ENCODE measurements at places on chromosomes 1 and 21.
A peak's percentile ranks its signal among the peaks of the same experiment; 100 is the strongest.

GRCh38 chr21:31503467-31503866, 156.0 kb upstream of the SOD1 start:
- DNase-seq: no peak

GRCh38 chr21:33089395-33090119, 19.6 kb downstream of the OLIG1 start:
- DNase-seq: no peak

GRCh38 chr1:151907363-151908139, 1.8 kb downstream of the THEM4 start:
- no peak for DNase-seq

DNA sequence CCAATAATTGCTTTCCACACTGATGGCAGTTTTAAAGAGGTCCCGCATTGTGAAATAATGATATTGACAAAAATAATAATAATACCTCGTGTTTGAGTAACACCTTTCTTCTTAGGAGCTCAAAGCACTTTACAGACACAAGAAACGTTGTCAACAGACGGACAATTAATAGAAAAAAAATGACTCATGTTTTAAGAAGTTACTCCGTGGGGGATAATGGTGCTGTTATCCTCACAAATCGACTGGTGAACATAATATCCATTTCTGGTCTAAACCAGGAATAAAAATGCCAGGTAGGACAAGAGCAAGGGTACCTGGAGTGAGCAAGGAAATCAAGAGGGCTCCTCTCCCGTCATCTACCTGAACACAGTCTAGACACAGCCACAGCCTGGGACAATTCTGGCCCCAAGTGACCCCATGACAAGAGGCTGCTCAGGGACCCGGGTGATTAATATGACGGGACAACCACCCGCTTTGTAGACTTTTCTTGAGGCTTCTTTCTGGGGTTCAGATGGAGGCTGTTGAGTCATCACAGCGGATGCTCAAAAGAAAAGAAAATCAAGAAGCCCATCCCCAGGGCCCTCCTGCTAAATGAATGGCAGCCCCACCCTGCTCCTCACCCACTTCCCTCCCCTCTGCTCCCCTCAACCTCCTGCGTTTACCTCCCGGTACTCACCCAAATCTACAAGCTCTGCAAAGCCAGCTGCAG, 146.2 kb upstream of the IRF2BP2 start:
- DNase-seq: no peak

GRCh38 chr1:111938123-111938522, 51.3 kb downstream of the KCND3 start:
- no peak for DNase-seq

DNA sequence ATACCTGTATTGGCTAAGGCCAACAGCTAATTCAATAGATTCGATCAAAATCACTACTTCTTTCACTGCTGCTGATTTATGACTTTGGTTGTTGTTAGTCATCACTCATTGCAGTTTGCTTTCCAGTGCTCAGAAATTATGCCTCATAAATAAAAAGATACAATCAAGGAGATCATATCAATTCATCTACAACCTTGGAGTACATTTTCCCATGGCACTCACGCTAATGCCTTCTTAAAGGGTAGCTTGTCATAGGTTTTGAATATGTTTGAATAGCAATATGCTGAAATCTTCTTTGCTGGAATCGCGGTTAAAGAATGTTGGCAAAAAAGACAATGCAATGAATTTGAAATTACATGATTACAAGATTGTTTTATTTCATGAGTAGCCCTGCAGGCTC, 89.9 kb downstream of the KCTD3 start:
- DNase-seq: no peak

DNA sequence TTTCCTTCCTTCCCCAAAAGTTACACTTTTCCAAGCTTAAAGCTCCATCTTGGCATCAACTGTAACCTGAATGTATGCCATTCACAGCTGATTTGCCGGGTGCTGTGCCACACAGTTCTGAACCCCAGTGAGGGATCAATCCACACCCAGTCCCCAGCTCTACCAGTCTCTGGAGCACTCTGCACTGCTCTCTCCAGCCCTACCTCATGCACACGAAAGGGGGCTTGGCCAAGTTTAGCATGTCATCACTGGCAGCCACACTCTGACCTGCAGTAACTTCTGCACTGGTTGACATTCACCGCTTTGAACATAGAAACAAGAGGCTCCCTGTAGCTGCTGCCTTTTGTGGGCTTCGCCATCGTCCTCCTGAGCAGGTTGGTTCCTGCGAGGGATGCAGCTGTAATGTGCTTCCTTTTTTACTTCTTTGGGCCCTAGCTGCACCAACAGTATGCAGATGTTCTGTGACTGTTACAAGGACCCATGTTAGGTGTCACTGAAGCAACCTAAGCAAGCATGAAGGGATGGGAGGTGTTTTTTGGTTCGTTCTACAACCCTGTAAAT, 135.4 kb upstream of the SLC44A3 start:
- no peak for DNase-seq

DNA sequence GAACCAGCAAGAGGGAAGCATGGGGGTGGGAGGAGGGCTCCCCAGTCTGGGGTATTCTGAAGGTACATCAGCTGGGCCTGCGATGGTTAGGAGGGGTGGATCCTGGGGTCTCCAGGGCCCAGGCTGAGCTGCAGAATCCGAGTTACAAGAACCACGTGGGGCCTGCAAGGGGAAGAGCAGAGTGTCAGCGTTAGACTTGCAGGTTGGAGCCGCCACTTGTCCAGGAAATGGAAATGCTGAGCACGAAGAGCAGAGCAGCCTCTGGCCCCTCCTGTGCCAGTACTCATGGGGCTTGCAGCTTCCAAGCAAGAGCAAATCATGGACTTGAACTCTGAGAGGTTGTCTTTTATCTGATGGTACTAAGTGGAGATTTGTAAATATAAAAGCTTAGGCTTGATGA, 47.5 kb upstream of the COL6A1 start:
- no peak for DNase-seq

- DNase-seq: no peak
Observed at GRCh38 chr1:233635765-233636502, 22.0 kb downstream of the KCNK1 start.

DNA sequence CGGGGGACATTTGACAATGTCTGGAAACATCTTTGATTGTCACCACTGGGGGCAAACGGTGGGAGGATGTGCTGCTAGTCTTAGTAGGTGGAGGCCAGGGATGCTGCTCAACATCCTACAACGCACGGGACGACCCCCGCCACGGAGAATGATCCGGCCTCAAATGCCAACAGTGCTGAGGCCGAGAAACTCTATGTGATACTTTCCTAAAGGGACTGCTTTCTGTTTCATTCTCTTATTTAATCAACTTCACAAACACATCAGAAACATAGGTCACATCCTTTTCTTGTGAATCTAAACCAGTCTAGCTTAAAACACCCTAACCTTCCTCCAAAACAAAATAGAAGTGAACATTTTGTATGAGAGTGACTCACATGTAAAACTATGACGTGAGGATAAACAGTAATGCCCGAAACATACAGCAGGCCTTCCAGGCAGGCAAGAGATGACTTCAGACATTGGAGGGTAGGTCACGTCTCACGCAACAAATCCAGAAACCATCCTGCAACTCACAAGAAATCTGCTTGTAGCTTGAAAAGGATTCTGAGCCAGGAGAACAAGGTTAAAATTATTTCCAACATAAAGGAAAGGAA, 37.2 kb upstream of the ETS2 start:
- DNase-seq: peak; percentile 31

GRCh38 chr1:11479375-11479979, 522 bp downstream of the DISP3 start:
- no peak for DNase-seq

- no peak for DNase-seq
Observed at GRCh38 chr1:114330451-114330983, 176.8 kb upstream of the SYT6 start.

- no peak for DNase-seq
Observed at GRCh38 chr1:41650028-41650880, 165.8 kb upstream of the EDN2 start.

DNA sequence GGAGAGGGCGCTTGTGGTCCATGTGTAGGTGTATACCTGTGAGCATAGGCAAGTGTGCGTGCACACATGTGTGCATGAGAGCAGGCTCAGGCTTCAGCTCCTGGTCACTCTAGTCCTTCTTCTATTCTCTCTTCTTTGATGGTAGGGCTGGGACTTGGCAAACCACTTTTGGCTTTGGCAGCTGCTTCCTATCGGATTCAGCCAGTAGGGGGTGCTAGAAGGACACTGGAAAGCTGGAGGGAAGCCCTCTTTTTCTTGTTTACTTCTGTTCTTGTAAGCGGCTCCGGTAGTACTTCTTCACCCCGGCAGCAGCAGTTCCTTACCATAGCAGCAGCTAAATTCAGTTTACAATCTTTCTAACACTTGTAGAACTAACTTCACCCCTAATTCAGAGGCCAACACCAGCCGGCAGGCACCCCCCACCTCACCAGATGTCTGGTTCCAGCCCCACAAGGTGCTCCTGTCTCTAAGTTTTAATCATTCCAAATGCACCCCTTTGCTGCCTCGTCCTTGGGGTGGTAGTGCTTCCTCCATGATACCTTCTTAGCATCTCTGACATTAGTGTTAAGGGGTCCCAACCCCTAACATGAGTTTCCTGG, 25.1 kb downstream of the NENF start:
- DNase-seq: peak; percentile 35
